ENCODE measurements at places on chromosomes 7 and 10.
A peak's percentile ranks its signal among the peaks of the same experiment; 100 is the strongest.

GRCh38 chr10:73408978-73409521, 4.8 kb downstream of the ANXA7 start:
- no peak for DNase-seq

GRCh38 chr10:69278446-69278963, at the start of gene HK1:
Gene HK1, plus strand, starts transcription at chr10:69278496.
- DNase-seq = no peak

- DNase-seq = no peak
Measured at GRCh38 chr7:1083729-1084657, 3.9 kb upstream of the GPER1 start.

GRCh38 chr7:6578114-6579084, 1.1 kb downstream of the ZDHHC4 start:
- no peak for DNase-seq

DNA sequence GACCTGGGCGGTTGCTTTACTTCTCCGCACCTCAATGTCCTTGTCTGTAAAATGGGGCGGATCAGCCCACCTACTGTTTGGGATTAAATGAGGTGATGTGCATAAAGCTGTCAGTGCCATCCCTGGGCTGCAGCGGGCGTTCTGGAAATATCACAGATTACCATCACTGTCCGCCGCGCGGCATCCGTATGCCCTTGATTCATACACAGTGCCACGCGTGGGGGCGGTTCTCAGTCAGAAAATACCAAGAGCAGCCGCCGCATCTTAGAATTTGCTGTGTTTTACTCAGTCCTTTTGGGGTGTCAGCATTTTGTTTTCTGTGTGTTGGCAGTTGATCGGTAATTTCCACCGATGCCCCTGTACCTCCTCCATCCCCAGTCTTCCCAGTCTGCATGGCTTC, 338.8 kb downstream of the DPP6 start:
- no peak for DNase-seq

GRCh38 chr7:25889765-25890164, 262.2 kb upstream of the NFE2L3 start:
- DNase-seq = no peak

DNA sequence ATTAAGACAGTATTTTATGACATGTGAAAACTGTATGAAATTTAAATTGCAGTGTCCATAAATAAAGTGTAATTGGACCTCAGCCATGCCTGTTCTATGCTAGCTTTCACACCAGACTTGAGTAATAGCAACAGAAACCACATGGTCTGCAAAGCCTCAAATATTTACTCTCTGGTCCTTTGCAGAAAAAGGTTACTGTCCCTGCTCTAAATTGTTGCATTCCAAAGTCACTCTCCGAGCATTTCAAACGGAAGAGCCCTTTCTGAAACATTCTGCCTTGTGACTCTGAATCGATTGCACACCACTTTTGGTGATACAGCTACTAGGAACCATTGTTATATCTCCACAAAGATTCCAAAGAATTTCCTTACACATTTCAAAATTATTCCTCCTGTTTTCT, 81.0 kb upstream of the STK17A start:
- DNase-seq = no peak

DNA sequence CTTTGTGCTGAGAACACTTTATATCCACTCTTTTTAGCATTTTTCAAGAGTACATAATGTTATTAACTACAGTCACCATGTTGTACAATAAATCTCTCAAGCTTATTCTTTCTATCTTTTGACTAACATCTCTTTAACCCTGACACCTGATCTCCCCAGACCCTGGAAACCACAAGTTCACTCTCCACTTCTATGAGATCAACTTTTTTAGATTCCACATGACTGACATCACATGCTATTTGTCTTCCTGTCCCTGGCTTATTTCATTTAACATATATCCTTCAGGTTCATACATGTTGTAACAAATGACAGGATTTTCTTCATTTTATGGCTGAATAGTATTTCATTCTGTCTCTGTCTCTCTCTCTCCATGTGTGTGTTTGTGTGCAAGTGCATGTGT, 15.5 kb downstream of the SLC13A1 start:
- no peak for DNase-seq

GRCh38 chr10:30996481-30997005, 35.1 kb downstream of the ZNF438 start:
- no peak for DNase-seq

DNA sequence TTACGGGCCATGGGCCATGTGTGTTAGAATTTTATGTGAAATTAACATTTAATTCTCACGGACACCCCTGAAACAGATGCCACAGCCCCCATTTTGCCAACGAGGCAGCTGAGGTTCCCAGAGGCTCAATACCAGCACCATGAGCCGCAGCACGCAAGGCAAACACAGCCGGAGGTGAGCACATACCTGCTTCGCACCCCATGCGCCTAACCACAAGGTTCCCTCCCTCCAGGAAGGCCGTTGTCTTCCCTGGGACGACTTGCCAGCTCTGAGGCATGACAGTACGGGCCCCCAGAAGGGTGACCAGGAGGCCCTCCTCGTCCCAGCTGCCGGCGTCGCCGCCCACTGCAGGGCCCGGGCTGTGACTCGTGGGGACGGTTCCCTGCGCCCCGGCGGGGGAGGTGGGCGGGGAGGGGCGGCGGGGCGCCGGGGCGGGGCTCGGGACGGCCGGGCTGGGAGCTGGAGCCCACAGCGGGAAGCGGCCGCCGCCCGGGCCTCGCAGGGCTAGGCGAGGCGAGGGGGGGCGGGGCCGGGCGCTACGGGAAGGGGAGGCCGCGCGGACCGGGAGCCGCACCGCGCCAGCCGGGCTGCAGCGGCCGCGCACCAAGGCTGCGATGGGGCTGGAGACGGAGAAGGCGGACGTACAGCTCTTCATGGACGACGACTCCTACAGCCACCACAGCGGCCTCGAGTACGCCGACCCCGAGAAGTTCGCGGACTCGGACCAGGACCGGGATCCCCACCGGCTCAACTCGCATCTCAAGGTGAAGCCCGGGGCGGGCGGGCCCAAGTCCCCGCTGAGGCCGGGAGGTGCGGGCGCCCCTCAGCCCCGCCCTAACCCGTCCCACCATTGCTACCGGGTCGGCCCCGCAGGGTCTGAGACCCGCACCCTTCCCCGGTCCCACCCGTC, at the start of gene CAV2:
TSS of gene CAV2 (plus strand) at position 571 of the 910 bp plus-strand sequence. CDS start at position 615, 44 bp downstream.
- no peak for DNase-seq

- no peak for DNase-seq
Measured at GRCh38 chr7:47291461-47292081, 290.3 kb downstream of the TNS3 start.

DNA sequence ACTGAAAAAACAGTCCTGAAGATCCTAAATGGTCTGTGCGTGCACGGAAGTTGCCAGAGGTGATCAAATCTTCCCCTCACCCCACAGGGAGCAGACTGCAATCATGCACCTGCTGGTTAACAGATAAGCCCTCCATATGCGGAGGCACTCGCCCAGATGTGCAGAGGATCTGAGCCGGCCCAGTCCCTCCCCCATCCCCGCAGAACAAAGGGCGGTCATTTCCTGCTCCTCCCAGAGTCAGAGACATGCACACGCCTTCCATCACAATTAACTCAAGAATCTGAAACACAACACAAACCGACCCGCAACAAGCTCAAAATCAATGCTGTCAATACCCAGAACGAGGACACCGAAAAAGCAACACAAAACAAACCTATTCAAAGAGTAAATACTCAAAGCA, 24.2 kb downstream of the CRTAC1 start:
- no peak for DNase-seq

DNA sequence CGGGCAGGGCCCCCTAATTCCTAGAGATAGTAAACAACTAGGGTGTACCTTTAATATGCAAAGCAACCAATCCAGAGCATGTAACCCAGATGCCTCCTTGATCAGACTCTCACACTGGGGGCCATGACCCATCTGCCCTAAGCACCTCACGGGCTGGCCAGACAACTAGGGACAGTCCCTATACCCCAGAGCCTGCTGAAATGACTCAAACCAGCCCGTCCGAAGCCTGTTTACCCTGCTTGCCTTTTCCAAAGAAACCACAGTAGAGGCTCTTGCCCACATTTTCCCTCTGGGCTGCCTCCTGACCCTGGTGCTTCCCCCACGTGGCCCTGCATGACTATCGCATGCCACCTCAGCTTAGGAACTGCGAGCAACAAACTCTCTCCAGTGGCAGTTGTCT, 46.2 kb downstream of the RGS10 start:
- DNase-seq = peak; percentile 73

- DNase-seq = no peak
Measured at GRCh38 chr7:156195276-156195675, 383.0 kb upstream of the SHH start.
